Activated naive CD8-positive, alpha-beta T cell treated with anti-CD3 and anti-CD28 coated beads, Interleukin-2, amount 50 U/mL, for 24 hours (primary cell): ENCODE measurements at places on chromosomes 16 and 17.

GRCh38 chr16:12341423-12341822 is 364.9 kb downstream of the SNX29 start:
- no peak for DNase-seq

GRCh38 chr17:44581868-44582267 is 24.6 kb downstream of the FZD2 start:
- DNase-seq, result no peak

- DNase-seq, result peak; percentile 85
Observed at GRCh38 chr16:88651276-88651988, 579 bp upstream of the CYBA start.

DNA sequence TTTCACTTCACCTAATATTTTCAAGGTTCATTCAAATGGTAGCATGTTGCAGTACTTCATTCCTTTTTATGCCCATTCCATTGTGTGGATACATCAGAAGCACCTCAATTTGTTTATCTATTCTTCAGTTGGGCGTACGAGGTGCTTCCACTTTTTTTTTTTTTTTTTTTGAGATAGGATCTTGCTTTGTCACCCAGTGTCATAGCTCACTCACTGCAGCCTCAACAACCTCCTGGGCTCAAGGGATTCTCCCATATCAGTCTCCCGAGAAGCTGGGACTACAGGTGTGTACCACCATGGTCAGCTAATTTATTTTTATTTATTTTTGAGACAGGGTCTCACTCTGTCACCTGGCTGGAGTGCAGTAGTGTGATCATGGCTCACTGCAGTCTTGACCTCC is 22.5 kb upstream of the SPNS3 start:
- no peak for DNase-seq

DNA sequence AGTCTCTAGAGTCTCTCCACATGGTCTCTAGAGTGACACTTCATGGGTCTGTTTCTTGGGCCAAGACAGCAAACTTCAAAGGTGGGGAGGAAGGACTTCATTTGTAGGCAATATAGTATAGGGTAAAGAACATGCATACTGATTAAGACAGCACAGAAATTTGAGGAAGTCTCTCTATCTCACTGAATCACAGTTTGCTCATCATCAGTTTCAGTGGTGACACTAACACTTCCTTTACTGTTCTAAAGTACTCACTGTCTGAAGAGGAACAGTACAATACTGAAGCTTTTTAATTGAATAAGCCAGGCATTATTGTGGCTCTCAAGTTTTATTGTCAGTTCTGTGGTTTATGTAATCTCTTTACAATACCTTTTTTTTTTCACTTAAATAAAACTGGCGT is 656.4 kb upstream of the CDH8 start:
- DNase-seq, result no peak

DNA sequence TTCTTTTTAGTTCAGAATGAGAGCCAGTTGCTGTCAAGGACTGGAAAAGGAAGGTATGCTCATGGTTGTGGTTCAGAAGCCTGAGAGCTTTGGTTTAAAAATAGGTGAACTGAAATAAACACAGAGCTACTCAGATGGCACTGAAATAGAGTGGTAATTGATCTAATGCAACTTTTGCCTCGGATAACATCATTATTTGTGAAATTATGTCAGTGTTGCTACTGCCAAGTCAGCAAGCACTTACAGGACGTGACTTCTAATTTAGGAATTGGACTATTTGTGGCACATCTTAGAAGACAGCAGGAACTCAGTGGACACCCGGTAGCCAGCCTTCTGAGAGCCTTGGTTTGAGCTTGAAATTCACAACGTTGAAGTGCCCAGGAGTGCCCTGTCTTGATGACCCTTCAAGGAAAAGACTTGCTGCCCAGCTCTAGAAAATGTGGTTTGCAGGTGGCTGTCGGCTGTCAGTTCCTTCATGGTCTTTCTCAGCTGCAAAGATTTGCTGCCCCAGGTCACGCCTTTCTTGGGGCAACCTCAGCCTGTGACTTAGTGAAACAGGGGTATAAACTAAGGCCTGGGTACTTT is 42.0 kb upstream of the XYLT1 start:
- DNase-seq, result no peak

GRCh38 chr17:21774263-21774662 is 81.9 kb downstream of the KCNJ18 start:
- no peak for DNase-seq

DNA sequence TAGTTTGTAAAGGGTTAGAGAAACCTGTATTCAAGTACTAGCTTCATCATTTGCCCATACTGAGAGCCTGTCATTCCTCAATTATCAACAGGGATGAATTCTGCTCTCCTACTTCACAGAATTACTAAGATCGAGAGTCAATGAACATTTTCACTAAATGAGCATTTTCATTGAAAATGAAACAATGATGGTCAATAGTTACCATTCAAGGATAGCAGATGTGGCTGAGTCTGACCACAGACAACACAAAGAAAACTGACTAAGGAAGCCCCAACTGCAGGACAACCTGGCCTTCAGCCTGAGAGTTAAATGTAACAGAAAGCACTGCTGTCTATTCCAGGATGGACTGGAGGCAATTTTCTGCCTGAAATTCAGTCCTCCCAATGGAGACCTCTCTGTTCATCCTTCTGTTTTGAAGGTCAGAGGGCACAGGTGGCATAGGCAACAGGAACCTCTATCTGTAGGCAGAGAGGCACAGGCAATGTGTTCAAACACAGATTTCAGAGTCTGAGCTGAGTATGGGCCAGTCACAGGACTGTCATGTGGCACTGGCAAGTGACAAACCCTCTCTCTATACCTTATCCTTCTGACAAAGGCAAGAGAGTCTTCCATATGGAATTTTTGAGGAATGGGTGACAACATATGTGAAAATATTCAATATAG is 19.5 kb downstream of the TRAF4 start:
- DNase-seq, result no peak

DNA sequence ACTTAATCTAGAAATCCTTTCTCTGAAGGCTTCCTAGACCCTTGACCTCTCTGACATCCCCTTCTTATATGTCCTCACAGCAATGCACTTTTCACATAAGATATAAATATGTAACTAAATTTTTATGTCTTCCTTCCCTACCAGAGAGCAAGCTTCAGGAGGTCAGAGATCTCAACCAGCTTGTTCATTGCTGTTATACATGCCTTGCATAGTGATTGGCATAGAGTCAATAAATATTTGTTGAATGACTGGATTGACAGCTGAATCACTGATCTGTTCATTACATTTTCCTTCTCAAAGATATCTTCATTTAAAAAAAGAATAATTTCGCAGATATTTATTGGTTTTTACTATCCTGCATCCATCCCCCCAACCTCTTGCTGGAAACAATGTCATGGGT is 29.5 kb downstream of the HYDIN start:
- no peak for DNase-seq

DNA sequence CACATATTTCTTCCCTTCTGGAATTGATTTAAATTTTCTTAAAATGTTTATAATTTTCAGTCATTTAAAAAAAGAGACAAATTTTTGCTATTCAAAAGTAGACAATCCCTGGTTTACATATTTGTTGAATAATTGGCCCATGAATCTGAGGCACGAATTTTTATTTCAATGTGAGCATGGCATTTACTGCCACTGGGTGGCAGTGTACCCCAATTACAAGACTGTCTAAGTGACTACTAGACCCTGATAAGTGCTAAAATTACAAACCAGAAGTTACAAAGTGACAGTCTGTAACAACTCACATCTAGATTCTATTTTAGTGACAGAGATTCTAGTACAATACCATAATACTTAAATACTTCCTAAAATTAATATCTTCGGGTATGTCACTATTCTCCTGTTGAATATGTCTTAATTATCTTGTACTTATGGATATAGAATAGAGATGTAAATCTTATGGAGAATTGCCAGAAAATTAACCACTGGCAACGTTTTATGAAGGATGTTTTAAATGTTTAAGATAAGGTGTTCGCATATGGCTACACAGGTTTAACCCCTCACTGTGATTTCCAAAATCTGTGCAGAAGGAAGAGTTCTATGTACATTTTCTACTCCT is 235.8 kb downstream of the MAP2K4 start:
- DNase-seq, result peak; percentile 7

- no peak for DNase-seq
Observed at GRCh38 chr17:68315930-68316329, 24.6 kb downstream of the ARSG start.

DNA sequence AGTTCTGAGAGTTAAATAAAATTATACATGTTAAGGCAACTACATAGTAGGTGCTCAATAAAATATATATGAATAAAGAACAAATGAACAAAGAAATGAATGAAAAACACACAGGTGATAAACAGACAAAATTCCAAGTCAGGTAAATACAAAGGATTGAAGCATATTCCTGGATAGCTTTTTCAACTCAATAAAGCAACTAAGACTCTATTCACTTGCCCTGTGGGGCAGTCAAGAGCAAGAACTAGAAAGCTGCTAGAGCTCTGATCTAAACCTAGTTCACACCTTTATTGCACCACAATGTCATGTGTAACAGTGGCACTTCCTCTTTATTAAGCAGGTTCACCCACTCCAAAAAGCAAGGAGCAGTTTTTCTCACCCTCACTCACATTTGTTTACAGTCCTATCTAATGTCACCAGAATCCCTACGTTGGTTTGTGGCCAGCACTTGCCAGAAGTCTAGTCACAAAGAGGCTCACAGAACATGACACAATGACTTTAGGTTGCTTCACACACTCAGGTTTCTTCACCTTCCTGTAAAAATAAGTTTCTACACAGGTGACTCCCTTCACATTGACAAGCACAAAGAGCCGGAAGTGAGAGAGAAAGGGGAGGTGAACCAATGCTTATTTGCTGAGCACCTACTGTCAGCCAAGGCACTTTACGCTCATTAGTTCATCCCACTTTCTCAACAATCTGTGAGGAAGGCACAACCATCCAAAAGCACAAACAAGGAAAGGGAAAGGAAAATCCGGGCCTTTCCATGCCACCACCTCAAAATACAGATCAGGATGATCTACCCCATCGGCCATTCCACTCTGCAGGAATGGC is 70.8 kb downstream of the XPO6 start:
- DNase-seq, result peak; percentile 46
